ENCODE measurements at places on chromosomes 3 and 15.
A peak's percentile ranks its signal among the peaks of the same experiment; 100 is the strongest.

DNA sequence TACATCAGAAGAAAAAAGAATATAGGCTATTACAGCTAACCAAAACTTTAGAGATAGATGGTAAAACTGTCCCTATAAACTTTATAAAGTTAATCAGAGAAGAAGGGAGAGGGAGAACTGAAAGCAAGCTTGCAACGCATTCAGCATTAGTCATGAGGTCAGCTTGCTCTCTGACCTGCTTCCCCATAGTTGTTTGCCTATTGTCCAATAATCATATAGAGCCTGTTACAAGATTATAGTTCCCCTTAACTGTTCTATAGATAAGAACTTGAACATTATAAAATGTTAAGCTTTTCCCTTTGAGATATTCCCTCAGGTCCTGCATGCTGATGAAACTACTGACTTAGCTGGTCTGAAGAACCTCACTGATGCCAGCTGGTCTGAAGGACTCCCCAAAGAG lies 74.5 kb downstream of the CPNE4 start:
- no peak for DNase-seq

DNA sequence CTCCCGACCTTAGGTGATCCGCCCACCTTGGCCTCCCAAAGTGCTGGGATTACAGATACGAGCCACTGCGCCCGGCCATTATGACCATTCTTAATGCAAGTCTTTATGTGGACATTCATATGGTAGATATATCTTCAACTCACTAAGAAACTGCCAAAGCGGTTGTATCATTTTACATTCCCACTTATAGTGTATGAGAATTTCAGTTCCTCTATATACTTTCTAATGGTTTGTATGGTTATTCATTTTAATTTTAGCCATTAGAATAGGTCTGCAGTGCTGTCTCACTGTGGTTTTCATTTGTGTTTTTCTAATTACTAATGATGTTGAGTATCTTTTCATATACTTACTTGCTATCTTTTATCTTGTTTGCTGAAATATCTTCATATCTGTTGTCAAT lies 32.5 kb downstream of the TCF12 start:
- DNase-seq, result no peak

- no peak for DNase-seq
These were observed 76.4 kb upstream of the TRPM1 start for GRCh38 chr15:31177951-31178350.

DNA sequence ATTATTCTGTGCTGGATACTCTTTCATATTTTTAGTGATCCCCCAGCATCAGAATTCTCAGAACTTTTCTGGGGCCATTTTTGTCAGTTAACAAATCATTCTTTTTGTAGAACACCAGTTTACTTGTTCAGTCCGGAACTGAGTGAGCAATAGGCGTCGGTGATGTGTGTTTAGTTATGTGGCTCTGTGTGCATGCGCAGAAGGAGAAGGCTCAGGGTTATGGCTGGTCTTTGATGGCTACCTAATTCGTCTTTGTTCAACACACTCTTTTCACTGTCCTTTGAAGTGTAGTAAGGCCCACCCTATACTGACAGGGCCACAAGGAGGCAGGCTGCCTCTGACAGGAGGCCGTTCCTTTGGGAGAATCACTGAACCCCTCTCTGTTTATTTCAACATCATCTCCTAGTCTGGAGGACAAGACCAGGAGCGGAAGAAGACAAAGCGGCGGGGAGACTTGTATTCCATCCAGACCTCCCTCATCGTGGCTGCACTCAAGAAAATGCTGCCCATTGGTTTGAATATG lies 158.2 kb upstream of the CHRM5 start:
- no peak for DNase-seq

GRCh38 chr3:135784557-135784956 lies 181.0 kb upstream of the PPP2R3A start:
- no peak for DNase-seq

- no peak for DNase-seq
These were observed 42.8 kb downstream of the SSR3 start for GRCh38 chr3:156511987-156512677.

DNA sequence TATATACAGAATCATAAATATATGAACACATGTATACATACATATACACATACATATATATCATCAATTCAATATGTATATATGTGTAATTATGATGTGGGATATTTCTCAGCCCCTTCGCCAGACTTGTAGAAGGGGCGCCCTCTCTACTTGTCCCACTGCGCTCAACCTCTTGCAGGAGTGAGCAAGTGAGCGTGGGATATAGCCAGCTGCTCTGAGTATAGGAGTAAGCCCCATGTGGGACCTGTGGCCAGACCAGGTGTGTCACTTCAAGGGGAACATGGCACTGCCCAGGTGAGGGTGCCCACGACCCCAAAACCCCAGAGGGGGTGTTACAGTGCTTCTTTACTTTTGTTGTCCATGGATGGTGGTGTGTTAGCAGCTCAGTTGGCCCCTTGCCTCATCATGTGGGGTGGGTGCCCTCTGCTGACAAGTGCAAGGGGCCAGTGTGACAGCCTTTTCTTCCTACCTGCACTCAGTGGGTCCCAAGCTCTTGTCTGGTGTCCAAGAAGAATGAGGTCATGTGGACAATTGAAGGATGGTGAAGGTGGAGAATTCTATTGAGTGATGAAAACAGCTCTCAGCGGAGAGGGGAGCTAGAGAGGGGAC lies 304.1 kb downstream of the UNC13C start:
- DNase-seq, result no peak

GRCh38 chr3:149844091-149844490 lies 31.1 kb downstream of the RNF13 start:
- DNase-seq, result no peak

DNA sequence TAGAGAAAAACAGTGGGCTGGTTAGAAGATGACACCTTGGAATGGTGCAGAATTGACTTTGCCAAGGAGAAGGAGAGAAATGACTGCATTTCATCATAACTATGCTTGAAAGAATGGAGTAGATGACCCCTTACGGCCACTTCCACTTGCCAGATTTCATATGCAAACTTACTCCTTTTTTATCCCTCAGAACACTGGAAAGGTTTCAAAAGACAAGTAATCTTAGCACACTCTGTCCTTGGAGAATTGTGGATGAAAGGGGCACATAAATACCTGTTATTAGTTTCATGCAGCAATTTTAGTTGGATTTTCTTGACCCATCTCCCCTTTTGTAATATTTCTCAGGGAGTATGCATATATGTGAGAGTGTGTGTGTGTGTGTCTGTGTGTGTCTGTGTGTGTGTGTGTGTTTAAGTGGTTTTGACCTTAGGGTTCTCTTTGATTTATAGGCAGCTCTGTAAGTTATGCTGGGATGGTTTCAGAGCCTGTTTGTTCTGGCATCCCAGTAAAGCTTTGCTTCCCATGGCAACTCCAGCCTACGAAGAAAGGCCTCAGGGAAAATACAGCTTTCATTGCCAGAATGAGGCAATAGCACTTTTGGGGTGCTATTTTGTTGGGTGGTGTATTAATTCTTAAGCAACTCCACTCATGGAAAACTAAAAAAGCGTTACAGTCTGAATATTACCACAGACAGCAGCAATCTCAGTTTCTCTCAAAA lies 122.2 kb upstream of the TP63 start:
- DNase-seq, result no peak

GRCh38 chr15:83816124-83816883 lies 162.4 kb downstream of the ADAMTSL3 start:
- DNase-seq, result no peak

DNA sequence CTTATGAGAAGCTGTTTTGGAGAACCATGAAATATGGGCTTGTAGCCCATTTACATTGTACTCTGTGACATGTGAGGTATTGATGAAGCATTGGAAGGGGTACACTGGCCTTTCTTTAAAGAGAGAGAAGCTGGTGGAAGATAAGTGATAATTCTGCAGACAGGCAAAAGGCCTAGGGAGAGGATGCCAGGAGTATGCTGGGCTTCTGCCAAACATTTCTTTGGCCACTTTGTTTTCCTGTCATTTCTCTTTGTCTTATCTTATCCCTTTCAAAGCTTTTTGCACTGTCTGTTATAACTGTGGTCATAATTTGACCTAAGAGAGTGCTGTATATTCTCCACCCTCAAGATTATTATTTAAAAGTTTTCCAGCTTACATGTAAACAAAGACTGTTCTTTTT lies 109.6 kb upstream of the SEMA6D start:
- DNase-seq, result no peak

DNA sequence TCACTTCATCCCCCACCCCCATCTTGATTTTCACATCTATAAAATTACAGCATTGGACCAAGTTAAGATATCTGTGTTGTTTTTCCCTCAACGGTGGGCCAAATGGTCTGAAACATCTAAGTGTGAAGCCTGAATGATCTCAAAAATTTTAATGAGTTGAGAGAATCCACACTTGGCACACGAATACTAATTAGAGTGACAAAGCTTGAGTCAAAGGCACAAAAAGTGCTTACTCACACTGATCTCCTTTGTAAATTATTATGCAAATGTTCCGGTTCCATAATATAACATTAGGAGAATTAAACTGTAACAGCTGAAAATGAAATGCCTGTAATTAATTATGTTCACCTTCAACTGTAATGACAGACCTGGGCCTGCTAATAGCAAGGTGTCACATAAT lies 33.6 kb downstream of the GPR176 start:
- DNase-seq, result no peak

GRCh38 chr3:105722943-105723556 lies 145.8 kb downstream of the CBLB start:
- no peak for DNase-seq

DNA sequence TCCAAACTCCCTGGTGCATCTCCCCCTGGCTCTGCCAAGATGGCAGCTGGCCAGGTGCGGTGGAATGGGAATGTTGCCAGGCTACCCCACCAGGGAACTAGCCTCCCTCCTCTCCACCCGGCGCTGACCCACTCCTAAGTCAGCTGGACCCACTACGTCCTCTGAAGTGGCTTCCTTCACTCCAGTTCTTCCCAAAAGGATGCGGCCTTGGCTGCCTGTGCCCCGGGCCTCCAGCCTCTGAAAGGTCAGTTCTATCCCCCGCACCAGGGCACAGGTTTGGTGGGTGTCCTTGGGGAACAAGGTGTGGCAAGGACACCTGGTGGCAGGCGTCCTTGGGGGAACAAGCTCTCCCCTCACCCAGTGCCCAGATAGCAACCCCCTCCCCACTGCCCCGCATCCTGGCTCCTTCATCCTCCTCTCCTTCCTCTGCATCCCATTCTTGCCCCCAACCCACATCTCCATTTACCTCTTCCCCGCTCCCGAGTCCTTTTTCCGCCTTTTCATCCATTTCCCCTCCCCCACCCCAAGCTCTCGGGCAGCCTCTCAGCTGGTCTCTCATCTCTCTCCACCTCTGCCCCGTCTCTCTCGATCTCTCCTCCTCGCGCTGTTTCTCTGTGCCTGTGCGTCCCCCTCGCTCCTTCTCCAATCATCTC lies 54.0 kb downstream of the LHFPL4 start:
- no peak for DNase-seq

DNA sequence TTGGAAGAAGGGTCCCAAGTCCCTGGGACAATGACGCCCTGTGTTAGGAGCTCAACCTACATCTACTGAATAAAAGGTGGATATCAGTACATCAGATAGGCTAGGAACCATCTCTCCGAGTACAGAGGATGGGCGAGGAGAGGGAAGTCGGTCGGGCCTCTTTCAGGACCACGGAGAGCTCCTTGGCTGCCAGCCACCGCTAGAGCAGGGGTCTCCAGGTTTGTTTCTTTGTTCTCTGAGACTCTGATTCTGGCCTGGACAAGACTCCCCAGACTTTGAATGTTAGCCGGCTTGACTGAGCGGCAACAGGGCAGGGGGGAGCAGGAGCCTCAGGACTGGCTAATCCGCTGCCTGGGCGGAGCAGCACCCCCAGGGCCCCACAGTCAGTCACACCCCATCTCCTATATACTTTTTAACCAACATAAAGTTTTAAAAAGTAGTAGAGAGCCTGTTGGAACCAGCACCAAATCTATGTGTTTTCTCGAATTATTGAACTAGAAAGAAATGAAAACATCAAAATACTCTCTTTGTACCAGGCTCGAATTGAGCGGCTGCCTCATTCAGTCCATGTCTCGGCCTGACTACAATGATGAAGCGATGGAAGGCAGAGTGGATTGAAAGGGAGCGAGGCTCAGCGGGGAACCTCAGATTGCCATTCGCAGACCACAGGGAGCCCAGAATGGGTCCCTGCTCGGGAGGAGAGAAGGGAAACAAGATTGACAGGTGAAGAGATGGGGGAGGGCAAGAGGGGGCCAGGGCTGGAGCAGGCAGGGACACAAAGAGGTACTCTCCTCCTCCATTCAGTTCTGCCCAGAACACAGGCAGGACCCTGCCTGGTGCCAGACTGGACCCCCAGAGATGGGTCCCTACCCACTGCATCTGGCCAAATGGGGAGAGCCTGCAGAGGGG lies 131.6 kb downstream of the TPRA1 start:
- no peak for DNase-seq

GRCh38 chr15:78830514-78831228 lies 19.4 kb upstream of the ADAMTS7 start:
- peak; percentile 18 for DNase-seq

DNA sequence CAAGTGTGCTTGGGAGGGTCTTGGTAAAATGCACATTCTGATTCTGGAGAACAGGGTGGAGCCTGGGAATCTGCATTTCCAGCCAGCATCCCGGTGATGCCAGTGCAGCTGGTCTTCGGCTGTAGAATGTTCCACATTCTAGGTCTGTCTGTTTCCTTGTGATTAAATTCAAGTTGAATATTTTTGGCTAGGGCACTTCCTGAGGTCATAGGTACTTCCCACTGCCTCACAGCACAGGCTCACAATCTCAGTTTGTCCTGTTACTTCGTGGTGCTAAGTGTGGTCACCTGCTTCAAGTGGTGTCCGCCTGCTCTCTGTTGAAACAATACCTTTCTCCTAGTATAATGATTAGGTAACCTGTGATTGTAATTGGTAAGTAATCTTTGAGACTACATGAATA lies 40.1 kb downstream of the FLNB start:
- no peak for DNase-seq

- no peak for DNase-seq
These were observed 146.1 kb upstream of the KBTBD8 start for GRCh38 chr3:66851894-66852613.

Measured in activated CD8-positive, alpha-beta memory T cell treated with anti-CD3 and anti-CD28 coated beads, Interleukin-2, amount 50 U/mL, for 4 hours (primary cell).